Endodermal cell (in vitro differentiated cells): ENCODE measurements at places on chromosomes 5 and 9.

DNA sequence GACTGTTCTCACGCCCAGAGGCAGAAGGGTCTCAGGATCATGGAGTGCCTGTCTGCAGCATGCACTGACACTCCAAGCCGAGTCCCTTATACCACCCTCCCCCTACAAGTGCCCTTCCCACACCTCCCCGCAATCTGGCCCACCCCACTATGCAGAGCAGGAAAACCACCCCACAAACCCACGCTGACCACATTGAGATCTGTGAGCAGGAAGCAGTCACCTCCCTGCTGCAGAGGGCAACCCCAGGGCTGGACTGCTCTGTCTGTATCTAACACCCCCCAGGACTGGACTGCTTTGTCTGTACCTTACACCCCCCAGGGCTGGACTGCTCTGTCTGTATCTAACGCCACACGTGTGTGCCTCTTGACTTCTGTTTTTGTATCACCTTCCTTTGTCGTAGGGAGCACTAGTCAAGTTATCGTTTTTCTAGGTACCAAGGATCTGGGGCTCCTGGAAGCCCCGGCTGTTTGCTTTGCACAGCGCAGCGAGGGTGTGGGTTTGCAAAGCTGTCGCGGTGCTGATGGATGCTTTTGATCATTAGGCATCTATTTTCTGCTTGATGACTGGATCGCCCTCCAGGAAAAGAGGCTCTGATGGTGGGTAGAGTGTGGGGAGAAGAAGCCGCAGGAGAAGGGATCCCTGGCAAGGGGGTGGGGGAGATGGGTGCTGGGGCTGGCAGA is 21.5 kb downstream of the OLFM1 start:
- H3K36me3 ChIP-seq = no peaks in the 10 kb centered on the region
- DNase-seq = no peak
- H3K27ac ChIP-seq = no peak overlapping the region
- no peaks in the 10 kb centered on the region for H3K4me1 ChIP-seq
- H3K27me3 ChIP-seq = no peaks in the 10 kb centered on the region

GRCh38 chr5:97163360-97163764 is 19.7 kb downstream of the RIOK2 start:
- peaks cover 71% of the 10 kb centered on the region for H3K36me3 ChIP-seq
- no peak for DNase-seq
- no peaks in the 10 kb centered on the region for H3K27me3 ChIP-seq
- H3K4me1 ChIP-seq = no peaks in the 10 kb centered on the region

GRCh38 chr9:105930011-105930627 is 235.8 kb downstream of the TMEM38B start:
- H3K27me3 ChIP-seq = no peaks in the 10 kb centered on the region
- H3K4me3 ChIP-seq = no peak overlapping the region
- no peak overlapping the region for H3K27ac ChIP-seq
- no peak for DNase-seq

- peak overlapping the region; percentile 32 for H3K27ac ChIP-seq
- no peak overlapping the region for H3K4me3 ChIP-seq
- no peaks in the 10 kb centered on the region for H3K27me3 ChIP-seq
- no peak for DNase-seq
- no peaks in the 10 kb centered on the region for H3K36me3 ChIP-seq
Measured at GRCh38 chr9:124820698-124821623, 32.3 kb upstream of the WDR38 start.

- no peaks in the 10 kb centered on the region for H3K36me3 ChIP-seq
- no peak for DNase-seq
Measured at GRCh38 chr5:132094393-132095076, 20.9 kb downstream of the CSF2 start.

GRCh38 chr5:40603378-40603777 is 76.3 kb upstream of the PTGER4 start:
- H3K36me3 ChIP-seq = no peaks in the 10 kb centered on the region
- H3K27ac ChIP-seq = no peak overlapping the region
- peaks cover 3% of the 10 kb centered on the region for H3K4me1 ChIP-seq
- no peak for DNase-seq

DNA sequence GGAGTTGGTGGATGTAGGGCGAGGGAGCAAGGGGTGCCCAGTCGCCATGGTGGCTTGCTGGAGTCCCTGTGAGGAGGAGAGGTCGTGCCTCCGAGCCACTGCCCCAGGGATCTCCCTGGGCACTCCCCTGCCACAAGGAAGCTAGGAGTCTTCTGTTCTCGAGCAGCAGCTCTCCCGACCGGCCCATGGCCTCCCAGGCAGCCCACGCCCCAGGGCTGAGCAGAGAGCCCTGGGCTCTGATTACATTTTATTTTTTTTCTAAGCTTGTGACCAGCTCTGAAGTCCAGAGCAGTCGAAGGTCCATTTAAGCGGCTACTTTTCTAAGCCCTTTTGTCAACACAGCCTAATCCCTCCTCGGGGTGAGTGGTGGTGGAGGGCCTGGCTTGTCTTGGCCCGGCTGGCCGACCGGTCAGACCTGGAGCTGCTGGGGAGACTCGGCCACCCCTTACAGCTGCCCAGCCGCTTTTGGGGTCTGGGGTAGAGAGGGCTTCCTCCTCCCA is 2.1 kb downstream of the RXRA start:
- no peaks in the 10 kb centered on the region for H3K36me3 ChIP-seq
- no peak for DNase-seq
- no peaks in the 10 kb centered on the region for H3K27me3 ChIP-seq
- peaks cover 38% of the 10 kb centered on the region for H3K4me1 ChIP-seq
- H3K4me3 ChIP-seq = peak overlapping the region; percentile 88

DNA sequence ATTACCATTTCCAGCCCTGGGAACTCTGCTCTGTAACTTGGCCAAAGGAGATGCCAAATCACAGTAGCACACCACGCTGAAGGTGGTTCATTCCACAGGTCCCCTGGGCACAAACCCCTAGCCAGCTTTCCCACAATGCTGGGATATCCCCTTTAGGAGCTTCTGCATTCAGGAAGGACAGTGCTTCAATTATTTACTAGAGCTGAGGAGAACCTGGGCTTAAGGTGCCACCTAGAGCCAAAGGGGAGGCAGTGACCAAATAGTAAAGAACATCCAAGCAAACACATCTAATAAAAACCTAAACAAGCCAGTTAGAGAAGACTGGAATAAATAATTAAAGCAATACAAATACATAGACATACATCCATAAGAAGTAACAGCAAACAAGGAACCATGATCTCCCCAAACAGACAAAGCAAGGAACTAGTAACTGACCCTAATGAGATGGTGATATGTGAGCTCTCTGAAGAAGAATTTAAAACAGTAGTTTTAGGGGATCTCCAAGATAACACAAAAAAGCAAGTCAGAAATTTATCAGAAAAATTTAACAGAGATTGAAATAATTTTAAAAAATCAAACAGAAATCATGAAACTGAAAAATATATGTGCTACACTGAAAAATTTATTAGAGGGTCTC is 14.6 kb downstream of the KIF4B start:
- peak; percentile 64 for DNase-seq
- H3K4me1 ChIP-seq = no peaks in the 10 kb centered on the region
- H3K27ac ChIP-seq = no peak overlapping the region
- no peaks in the 10 kb centered on the region for H3K27me3 ChIP-seq

DNA sequence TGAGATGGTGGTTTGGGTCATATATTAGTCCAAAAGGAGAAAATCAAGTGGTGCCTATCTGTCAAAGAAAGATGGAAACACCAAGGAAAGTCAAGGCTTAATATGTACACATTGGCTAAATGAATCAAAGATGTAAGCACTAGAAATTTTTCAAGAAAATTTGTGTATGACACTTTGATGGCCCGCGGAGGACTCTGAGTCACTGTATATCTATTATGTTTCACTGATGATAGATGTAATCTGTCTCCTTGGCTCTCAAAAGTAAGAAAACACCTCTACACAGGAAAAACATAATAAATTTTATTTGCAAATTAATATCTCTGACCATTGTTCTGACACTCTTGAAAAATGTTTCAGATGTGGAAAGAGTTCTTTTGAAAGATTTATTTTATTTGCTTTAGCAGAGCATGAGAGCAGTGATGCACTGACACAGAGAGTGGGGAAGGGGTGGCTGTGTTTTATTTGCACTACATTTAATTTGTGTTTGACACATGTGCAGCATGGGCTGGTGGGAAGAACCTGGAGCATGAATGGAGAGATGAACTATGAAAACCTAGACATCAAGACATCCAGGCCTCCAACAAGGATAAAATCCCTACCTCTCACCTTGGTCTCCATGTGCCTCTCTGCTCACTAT is 180.8 kb upstream of the GAS1 start:
- H3K4me3 ChIP-seq = no peak overlapping the region
- H3K27me3 ChIP-seq = no peaks in the 10 kb centered on the region
- H3K4me1 ChIP-seq = no peaks in the 10 kb centered on the region
- no peak overlapping the region for H3K27ac ChIP-seq

- H3K27me3 ChIP-seq = no peaks in the 10 kb centered on the region
- no peak for DNase-seq
- no peak overlapping the region for H3K27ac ChIP-seq
- no peaks in the 10 kb centered on the region for H3K4me1 ChIP-seq
Measured at GRCh38 chr9:16715404-16715803, 155.1 kb downstream of the BNC2 start.

GRCh38 chr5:90099099-90099498 is 310.5 kb downstream of the CETN3 start:
- H3K27ac ChIP-seq = no peak overlapping the region
- no peak for DNase-seq
- H3K4me3 ChIP-seq = no peak overlapping the region
- H3K27me3 ChIP-seq = no peaks in the 10 kb centered on the region
- no peaks in the 10 kb centered on the region for H3K36me3 ChIP-seq
- peaks cover 3% of the 10 kb centered on the region for H3K4me1 ChIP-seq

- H3K4me1 ChIP-seq = no peaks in the 10 kb centered on the region
- H3K27ac ChIP-seq = no peak overlapping the region
- peaks cover 20% of the 10 kb centered on the region for H3K27me3 ChIP-seq
- H3K4me3 ChIP-seq = no peak overlapping the region
- no peak for DNase-seq
Measured at GRCh38 chr9:6641561-6641960, 4.0 kb downstream of the GLDC start.

- no peaks in the 10 kb centered on the region for H3K27me3 ChIP-seq
- no peak overlapping the region for H3K4me3 ChIP-seq
- no peaks in the 10 kb centered on the region for H3K4me1 ChIP-seq
- H3K27ac ChIP-seq = no peak overlapping the region
Measured at GRCh38 chr5:87361031-87361445, 51.7 kb downstream of the CCNH start.

DNA sequence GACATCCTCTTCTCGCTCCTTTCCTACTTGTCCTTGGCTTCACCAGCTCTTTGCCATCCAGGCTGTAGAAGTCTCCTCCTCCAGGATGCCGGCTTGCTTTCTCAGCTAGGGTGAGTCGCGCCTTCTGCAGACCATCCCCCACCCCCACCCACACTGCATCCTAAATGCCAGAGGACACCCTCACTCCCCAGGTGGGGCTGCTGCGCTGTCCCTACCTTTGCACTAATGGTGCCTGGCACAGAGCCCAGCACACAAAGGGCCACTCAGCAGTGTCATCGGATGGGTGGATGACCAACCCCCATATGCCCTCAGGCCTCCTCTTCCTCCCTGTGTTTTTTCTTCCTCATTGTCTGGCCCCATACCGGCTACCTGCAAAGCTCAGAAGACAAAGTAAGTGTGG is 14.8 kb downstream of the IL9 start:
- peaks cover 17% of the 10 kb centered on the region for H3K4me1 ChIP-seq
- no peak overlapping the region for H3K27ac ChIP-seq
- DNase-seq = no peak
- H3K27me3 ChIP-seq = no peaks in the 10 kb centered on the region

GRCh38 chr9:14424983-14425382 is 111.0 kb upstream of the NFIB start:
- no peaks in the 10 kb centered on the region for H3K27me3 ChIP-seq
- no peaks in the 10 kb centered on the region for H3K36me3 ChIP-seq
- DNase-seq = no peak
- no peak overlapping the region for H3K27ac ChIP-seq

DNA sequence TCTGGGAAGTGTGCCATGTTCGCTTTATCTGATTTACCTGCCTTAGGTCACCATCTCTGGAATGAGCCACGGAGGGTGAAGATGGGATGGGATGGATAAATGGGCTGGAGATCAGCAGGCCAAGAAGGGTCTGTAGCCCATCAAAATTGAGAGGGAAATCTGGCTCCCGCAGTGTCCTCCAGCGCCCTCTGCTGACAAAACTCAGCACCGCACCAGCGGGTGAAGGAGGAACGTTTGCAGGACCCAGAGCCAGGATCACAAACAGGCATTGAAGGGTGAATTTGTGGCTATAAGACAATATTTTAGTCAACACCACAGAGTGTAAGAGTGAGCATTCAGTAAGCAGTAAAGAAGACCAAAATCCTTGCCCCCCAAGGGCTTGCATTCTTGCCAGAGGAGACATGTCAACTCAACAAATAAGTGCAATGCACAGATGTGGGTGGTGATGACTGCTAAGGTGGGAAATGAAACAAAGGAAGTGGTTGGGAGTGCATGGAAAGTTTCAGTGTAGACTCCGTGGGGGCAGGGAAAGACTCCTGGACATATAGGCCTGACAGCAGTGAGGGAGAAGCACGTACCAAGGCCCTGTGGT is 124.4 kb downstream of the TENT4A start:
- H3K36me3 ChIP-seq = no peaks in the 10 kb centered on the region
- peak; percentile 86 for DNase-seq
- H3K27ac ChIP-seq = no peak overlapping the region
- peaks cover 6% of the 10 kb centered on the region for H3K4me1 ChIP-seq
- H3K4me3 ChIP-seq = no peak overlapping the region
- no peaks in the 10 kb centered on the region for H3K27me3 ChIP-seq

DNA sequence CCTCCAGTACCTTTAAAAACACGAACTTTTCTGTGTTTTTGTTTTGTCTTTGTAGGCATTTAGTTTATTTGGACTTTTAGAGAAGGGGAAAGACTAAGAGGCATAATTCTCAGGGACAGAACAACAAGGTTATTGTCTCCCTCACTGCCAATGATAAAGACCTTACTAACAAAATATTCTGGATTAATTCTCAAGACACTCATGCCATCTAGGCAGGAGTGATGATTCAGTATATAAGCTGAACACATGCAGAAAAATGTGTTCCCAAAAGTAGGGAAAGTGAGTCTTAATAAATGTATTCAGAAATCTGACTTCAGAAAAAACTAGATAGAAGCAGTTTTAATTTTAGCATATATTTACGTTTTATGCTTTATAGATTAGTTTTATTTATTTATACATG is 17.4 kb upstream of the ASPN start:
- no peaks in the 10 kb centered on the region for H3K4me1 ChIP-seq
- DNase-seq = no peak
- no peak overlapping the region for H3K27ac ChIP-seq
- H3K27me3 ChIP-seq = no peaks in the 10 kb centered on the region
- H3K36me3 ChIP-seq = no peaks in the 10 kb centered on the region
- no peak overlapping the region for H3K4me3 ChIP-seq

GRCh38 chr9:137317718-137318511 is 15.8 kb upstream of the NRARP start:
- peak; percentile 47 for DNase-seq
- H3K27me3 ChIP-seq = no peaks in the 10 kb centered on the region
- H3K36me3 ChIP-seq = no peaks in the 10 kb centered on the region
- H3K27ac ChIP-seq = peak overlapping the region; percentile 38
- peaks cover 5% of the 10 kb centered on the region for H3K4me1 ChIP-seq
- no peak overlapping the region for H3K4me3 ChIP-seq

GRCh38 chr5:14868771-14869170 is 2.8 kb downstream of the ANKH start:
- H3K36me3 ChIP-seq = no peaks in the 10 kb centered on the region
- DNase-seq = no peak
